ENCODE measurements at places on chromosomes 6 and 20. TPM values are rescaled to one million over a fixed set of nuclear protein-coding genes. Genes with fewer than 3 reads are reported as not detected.
A peak's percentile ranks its signal among the peaks of the same experiment; 100 is the strongest.

DNA sequence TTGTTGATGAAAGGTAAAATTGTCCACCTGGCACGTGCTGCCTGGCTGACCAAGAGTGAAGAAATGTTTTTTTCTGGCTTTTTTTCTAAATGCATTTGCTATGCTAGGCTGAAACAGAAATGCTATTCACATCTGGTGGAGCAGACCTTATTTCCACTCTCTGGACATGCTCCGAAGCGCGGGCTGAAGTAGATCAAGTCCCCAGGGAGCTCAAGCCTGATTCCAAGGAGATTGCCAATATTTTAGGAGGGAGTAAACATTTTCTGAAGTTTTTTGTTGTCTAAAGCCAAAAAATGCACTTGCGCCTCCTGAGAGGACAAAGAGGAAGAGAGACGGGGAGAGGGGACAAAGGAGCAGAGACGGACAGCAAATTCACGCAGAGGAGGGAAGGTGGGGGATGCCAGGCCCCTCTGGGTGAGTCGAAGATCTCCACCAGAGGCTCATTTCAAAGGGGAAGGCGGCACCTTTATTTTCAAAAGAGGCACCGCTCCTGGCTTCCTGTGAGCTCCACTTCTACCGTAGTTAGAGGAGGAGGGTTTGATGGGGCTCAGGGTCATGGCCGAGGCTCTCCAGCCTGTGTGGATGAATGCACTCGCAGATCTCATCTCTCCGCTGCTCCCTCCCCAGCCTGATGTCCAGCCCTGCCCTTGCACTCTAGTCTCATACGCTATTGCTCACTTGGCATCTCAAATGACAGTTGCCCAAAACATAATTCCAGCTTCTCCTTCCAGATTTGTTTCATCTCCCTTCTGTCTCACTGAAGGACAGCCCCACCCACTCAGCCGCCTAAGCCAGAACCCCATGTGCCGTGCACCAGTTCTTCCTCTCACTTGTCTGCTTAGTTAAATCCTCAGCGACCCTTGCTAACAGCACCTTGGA lies 23.1 kb upstream of the SMOC2 start:
- no peak for DNase-seq

DNA sequence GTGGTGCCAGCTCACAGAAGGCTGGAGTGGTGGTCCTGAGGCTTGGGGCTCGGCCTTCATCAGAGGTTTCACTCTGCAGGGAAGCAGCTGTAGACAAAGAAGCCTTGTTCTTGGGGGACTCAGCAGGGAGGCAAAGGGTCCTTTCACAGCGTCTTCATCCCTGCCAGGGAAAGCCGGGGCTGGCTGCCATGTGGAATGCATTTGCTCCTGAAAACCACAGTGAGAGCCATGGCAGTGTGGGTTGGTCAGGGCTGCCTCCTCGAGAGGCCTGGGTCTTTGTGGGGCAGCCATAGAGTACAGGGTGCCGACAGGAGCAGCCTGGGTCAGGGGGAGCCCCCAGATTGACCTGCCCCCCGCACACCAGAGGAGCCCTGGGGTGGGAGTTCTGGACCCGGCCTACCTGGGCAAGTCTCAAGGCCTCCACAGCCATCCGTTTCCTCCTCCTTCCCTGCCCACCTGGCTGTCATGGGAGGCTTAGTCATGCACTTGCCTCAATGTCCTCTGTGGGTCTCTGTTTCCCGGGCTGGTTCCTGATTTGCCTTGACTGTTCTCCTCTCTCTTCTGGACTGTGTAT lies 144.0 kb downstream of the CDC5L start:
- DNase-seq, result no peak

DNA sequence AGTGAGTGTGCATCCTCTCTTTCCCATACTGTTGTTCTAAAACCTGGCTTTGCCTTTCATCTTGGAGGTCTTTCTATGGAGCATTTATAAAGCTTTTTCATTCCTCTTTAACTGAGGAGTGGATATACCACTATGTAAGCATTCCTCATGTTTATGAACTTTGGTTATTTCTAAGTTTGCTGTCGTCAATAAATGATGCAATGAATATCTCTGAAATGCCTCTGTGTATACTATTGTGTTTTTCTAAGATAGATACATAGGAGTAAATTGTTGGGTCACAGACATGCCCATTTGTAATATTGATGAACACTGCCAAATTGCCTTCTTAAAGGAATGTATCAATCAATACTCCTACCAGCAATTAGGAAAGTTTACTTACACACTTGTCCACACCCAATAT lies 53.9 kb downstream of the SLC22A2 start:
- no peak for DNase-seq

GRCh38 chr6:25369036-25369432 lies 89.9 kb downstream of the CARMIL1 start:
- DNase-seq, result no peak

DNA sequence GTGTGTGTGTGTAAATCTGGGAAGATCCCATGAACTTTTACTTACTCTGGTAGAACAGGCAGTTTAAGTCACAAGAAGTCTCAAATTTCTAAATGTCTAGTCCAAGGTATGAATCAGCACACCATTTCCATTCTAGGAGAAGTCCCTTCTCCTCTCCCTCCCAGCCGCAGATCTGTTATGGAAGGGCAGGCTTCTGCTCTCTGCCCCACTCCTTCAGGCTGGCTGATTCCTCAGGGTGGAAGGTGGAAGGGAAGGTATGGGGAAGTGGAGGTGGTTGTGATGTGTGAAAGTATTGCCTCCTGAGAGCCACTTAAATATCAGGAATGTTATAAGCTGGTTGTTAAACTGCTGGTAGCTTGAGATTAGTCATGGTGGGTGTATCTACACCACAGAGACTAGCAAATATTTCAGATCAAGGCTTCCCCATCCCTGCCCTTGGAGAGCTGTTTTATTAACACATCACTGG lies 44.5 kb upstream of the LAMA4 start:
- DNase-seq, result no peak

DNA sequence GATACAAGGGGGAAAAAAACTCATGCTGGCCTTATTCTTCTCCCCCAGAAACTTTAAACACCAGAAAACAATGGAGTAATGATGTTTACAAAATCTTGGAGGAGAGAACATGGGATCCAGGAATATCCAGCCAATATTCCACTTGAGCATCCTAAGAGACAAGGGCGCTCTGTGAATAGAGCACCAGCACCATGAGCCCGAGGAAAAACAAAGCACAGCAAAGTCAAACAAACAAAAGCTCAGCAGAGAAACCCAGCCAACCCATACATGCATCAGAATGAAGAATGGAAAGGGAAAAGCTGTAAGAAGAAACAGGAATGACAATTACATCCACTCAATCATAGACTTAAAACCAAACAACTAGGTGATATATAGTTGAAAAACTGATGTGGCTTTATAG lies 4.6 kb upstream of the NAA20 start:
- DNase-seq, result no peak

GRCh38 chr20:54736421-54736820 lies 261.0 kb downstream of the DOK5 start:
- DNase-seq, result no peak

- DNase-seq, result peak; percentile 76
These were observed 95.6 kb downstream of the LAMP5 start for GRCh38 chr20:9609887-9610502.

- DNase-seq, result no peak
These were observed 10.1 kb downstream of the MTCH1 start for GRCh38 chr6:36976007-36976264.

DNA sequence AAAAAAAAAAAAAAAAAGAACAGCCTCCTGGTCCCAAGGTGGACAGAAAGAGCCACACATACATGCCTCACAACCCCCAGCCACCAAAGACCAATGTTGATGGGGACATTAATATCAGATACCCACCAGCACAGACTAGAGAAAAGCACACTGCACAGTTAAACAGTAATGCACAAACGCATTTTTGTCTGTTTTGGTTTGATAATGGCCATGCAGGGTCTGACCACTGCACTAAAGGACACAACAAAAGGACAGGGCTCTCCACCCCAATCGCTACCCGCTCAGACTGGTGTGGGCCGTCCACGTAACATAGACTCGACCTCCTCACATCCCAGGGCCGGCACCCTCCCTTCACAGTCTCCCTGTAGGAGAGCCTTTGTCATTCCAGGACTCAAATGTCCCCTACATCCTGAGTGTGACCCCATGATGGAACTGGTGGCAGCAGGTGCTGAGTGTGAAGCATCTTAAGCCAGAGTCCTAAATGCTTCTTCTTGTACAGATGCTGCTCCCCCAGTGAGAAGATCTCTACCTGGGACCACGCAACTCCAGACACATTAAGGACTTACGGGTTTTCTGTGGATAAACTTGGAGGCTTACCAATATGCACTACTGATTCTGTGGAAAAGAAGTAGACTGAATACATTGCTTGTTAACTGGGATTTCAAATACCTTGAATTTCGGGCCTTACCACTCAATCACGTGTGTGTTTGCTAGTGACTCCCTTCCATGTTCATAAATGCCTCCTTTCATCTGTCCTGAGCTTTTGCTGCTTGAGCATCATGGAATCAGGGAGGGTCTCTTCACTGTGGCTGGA lies 28.0 kb downstream of the RRBP1 start:
- no peak for DNase-seq

- DNase-seq, result no peak
These were observed 113.6 kb upstream of the SLC22A16 start for GRCh38 chr6:110589865-110590513.

GRCh38 chr6:45724511-45724910 lies 291.1 kb downstream of the CLIC5 start:
- no peak for DNase-seq

DNA sequence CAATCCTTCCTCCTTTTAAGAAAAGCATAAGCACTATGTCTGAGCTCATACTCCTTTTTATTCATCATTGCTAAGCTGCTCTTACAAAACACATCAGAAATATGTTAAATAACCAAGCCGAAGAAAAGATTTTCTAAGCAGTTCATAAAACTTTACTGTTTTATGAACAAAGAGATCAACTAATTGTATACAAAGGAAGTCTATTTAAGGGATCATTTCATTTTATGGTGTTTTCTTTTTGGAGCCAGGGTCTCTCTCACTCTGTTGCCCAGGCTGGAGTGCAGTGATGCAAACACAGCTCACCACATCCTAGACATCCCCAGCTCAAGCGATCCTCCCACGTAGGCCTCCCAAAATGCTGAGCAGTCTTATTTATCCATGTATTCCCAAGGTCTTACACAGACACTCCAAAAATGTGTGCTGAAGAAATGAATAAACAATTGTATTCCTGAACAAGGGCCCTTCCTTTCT lies 9.3 kb downstream of the NUDT3 start:
- no peak for DNase-seq

DNA sequence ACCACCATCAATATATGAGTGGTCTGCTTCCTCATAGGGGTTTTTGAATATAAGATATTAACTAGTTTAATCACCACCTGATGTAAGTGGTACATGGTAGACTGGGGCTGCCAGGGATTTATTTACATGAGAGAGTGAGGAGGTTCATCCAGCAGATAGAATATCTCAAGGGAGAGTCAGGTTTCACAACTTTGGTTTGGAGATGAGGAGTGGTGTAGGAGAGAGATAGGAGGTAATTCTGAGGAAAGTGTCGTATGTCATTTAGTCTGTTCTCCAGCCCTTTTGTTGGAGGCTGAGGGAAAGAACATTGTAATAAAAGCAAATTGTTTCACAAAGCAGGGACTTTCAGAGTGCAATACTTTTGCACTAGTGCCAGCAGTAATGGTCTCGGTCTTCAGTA lies 16.8 kb downstream of the L3MBTL3 start:
- no peak for DNase-seq

DNA sequence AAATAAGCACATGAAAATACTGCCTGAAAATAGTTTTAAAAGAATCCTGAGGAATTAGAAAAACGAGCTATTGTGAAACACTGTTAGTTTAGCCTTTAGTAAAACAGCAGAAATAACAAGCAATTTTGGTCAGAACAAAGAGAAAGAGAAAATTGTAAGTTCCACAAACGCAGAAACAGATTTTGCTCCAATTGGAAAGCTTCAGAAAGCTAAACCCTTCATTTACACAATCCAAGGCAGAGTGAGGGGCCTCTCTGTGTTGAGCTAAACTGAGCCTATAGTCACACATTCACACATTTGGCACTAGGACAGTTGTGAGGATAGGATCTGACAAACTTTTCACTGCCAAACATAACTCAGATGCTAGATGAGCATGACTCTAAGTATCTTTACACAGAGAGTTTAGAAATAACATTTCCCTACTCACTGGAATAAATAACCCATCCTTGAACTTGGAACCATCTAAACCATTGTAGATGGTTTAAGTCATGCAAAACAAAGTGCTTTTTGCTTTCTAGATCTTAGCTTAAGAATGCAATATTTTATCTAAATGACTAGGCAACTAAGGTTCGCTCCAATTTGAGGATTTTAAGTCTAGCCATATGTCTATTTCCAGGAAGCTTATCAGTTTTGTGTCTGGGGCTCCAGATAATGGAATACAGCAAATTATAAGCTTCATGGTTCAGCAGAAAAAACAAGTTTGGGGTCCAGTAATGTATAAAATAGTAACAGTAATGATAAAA lies 122.6 kb downstream of the SGK1 start:
- no peak for DNase-seq

OPN5 gene
- not detected for total RNA-seq

PMEPA1 gene
- 29.8 TPM for total RNA-seq

CD93 gene
- total RNA-seq, result 0.05 TPM

IMPG1 gene
- total RNA-seq, result not detected

XKR7 gene
- 2.3 TPM for total RNA-seq

TXLNB gene
- total RNA-seq, result 0.07 TPM

RAET1G gene
- total RNA-seq, result not detected

C6orf58 gene
- not detected for total RNA-seq
